ENCODE measurements at places on chromosomes 1 and 21.

DNA sequence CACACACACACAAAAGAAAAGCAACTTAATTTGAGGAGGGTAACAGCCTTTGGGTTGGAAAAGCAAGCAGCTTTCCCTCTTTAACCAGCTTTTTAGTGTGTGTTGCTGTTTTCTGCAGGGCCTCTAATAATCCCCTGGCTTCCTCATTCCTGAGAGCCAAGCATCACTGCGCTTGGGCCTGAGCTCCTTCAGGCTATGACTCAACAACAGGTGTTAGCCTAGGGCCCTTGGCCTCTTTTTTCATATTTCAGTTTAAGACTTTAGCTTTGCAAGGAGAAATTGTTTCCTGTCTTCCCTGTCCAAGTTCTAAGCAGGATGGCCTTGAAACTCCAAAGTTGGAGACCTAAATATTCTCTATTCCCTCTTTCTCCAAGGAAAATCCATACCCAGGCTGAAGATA is 26.2 kb upstream of the SNX27 start:
- DNase-seq = no peak

GRCh38 chr1:169259816-169260215 is 107.8 kb downstream of the NME7 start:
- no peak for DNase-seq

DNA sequence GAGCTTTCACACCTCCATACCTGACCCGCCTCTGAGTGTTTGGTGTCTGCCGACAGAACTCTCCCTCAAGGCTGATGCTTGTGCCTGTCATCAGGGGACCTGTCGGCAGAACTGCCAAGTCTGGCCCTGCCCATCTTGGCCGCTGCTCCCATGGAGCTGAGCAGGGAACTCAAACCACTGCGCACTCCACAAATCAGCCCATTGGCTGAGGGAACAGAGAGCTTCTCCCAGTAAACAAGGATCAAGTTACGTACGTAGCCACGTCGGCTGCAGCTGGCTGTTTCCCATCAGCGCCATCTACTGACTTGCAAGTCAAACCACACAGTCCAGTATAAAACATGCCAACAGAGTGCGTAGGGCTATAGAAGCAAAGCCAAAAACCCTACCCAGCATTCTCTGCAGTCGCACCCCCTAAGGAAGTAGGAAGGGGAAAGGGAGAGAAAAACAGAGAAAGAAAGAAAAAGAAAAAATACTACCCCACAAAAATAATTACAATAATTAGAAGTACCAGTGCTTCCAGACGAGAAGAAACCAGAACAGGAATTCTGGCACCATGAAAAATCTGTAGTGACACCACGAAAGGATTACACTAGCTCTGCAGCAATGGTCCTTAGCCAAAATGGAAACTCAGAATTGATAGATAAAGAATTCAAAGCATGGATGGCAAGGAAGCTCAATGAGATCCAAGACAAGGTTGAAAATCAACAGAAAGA is 13.1 kb downstream of the KRTAP13-1 start:
- DNase-seq = peak; percentile 23

GRCh38 chr1:21864730-21865129 is 52.7 kb downstream of the LDLRAD2 start:
- DNase-seq = no peak

DNA sequence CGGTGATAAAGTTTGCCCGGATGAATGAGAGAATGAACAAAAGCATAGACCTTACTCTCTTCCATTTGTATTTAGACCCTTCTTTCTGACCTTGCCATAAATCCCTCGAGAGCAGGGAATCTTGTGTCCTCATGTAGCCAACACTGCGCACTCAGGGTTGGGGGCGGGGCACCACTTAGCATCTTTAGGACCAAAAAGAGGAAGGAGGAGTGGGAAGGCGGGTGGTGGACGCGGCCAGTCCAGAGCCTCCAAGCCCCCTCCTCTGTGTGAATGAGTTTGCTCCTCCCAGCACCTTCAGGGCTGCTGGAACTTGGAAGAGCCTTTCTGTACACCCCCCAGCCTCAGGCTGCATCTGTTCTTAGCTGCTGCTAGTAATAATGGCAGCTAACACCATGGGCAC is 141.9 kb upstream of the TMEM51 start:
- DNase-seq = no peak

DNA sequence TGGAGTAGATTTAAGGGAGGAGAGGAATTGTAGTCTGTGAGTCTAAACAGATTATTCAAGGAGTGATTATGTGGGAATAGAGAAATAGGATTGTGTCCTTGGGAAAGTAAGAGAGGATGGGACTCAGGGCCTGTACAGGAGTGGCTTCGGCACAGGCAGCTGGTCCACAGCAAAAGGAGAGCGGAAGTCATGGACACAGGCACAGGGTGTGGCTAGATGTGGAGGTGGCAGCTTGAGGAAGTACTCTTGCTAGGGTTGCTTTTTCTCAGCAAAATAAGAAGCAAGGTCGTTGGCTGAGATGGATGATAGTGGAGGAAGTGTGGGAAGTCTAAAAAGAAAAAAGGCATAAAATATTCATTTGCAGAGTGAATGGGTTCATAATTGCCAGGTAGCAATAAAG is 18.5 kb upstream of the ZNF648 start:
- no peak for DNase-seq

DNA sequence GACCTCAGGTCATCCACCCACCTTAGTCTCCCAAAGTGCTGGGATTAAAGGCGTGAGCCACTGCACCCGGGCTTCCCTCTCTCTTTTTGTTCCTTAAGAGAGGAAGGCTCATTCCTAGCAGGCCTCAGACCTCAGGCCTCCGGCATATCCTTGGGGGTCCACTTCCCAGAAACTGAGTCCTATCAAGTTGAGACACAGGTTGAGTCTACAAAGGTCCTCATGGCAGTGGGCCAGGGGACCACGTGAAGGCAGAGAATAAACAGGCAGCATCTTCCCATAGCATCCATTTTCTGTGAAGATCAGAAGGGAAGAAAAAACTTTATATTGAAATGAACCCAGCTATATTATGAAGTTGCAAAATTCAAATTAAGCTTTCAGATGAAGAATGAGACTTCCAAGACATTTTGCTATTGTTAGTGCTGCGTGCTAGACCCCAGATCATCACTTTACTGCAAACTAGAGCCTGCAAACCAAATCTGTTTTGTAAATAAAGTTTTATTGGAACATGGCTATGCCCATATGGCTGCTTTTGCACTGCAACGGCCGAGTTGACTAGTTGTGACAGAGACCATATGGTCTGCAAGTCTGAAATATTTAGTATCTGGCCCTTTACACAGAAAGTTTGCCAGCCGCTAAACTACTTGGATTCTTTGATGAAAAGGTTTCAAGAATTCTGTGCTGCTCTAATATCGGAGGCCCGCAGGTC is 3.5 kb upstream of the CELA2A start:
- DNase-seq = no peak

GRCh38 chr1:150995896-150996295 is 10.8 kb downstream of the MINDY1 start:
- DNase-seq = no peak

GRCh38 chr21:18164483-18164882 is 80.2 kb upstream of the CHODL start:
- DNase-seq = no peak

- no peak for DNase-seq
Measured at GRCh38 chr1:182291584-182292192, 99.9 kb downstream of the GLUL start.

DNA sequence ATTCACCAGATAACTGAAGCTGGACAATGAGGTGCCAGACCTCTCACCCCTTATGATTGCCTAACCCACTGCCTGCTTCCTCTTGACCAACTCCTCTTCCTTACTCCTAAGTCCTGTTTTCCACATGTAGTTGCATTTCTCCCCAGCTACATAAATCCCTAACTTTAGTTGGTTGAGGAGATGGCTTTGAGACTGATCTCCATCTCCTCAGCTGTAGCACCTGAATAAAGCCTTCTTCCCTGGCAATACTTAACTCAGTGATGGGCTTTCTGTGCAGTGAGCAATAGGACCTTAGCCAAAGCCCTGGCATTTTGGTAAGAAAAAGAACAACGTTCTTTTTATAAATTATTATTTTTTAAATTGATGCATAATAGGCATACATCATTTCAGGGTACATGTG is 691.1 kb downstream of the MATN1 start:
- no peak for DNase-seq

GRCh38 chr1:90922996-90923395 is 98.8 kb downstream of the ZNF644 start:
- no peak for DNase-seq

DNA sequence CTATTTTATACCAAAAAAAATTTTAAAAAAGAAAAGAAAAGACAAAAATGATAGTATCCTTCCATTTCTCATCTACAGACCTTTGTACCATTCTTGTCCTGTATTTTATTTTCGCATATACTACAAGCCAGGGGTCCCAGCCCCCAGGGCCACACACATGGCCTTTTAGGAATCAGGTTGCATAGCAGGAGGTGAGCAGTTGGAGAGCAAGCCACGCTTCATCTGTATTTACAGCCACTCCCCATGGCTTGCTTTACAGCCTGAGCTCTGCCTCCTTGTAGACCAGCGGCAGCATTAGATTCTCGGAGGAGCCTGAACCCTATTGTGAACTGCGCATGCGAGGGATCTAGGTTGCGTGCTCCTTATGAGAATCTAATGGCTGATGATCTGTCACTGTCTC is 39.8 kb downstream of the RASSF5 start:
- DNase-seq = no peak

DNA sequence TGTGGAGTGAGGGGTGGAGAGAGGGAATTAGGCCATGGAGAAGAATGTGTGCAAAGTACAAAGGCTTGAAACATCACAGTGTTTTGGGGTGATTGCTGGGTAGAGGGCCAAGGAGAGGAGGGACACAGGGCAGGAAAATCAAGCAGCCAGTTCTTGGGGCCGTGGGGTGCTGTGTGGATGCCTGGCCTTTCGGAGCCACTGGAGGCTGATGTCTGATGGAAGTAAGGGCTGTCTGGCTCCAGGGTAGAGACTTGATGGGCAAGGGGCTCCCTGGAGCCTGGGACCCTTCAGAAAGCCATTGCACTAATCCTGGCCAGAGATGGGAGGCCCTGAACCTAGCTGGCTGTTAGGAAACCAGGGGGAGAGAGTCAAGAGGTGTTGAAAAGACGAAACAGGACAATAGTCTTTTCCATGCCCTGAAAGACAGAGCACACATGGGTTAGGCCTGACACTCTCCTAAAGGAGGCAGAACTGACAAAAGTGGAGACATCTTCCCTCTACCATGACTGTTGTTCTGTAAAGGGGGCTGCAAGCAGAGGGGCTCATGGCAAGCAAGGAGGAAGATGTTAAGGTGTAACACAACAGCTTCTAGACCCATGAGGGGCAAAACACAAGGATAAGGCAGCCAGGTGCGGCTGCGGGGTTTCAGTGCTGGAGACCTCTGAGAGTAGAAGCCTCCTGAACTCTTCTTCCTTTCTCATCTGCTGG is 21.0 kb downstream of the ATF3 start:
- no peak for DNase-seq

All from breast epithelium (tissue), 4 donors.